ENCODE measurements at places on chromosomes 2 and 18.

- no peak for DNase-seq
These were observed 97.6 kb upstream of the TMEM178A start for GRCh38 chr2:39568116-39568515.

DNA sequence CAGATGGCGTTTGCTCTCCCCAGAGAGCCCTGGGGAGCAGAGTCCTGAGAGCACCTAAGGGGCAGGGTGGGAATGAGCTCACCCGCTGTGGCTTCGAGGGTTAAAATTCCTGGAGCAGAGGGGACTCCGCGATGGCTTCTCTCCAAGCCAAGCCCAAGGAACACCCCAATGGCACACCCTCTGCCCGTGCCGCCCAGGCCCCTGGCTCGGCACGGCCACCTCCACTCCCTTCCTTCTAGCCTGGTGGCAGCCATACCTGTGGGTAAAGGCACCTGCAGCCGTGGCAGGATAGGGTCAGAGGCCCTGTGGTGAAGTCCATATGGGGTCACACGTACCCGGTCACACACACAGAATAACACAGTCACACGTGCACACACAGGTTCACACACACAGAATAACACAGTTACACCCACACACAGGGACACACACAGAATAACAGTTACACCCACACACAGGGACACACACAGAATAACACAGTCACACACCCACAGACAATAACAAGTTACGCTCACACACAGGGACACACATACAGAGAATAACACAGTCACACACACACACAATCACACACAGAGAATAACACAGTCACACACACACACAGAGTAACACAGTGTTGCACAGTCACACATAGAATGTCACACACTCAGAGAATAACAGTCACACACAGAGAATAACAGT is 50.5 kb downstream of the RAMP1 start:
- DNase-seq: no peak

DNA sequence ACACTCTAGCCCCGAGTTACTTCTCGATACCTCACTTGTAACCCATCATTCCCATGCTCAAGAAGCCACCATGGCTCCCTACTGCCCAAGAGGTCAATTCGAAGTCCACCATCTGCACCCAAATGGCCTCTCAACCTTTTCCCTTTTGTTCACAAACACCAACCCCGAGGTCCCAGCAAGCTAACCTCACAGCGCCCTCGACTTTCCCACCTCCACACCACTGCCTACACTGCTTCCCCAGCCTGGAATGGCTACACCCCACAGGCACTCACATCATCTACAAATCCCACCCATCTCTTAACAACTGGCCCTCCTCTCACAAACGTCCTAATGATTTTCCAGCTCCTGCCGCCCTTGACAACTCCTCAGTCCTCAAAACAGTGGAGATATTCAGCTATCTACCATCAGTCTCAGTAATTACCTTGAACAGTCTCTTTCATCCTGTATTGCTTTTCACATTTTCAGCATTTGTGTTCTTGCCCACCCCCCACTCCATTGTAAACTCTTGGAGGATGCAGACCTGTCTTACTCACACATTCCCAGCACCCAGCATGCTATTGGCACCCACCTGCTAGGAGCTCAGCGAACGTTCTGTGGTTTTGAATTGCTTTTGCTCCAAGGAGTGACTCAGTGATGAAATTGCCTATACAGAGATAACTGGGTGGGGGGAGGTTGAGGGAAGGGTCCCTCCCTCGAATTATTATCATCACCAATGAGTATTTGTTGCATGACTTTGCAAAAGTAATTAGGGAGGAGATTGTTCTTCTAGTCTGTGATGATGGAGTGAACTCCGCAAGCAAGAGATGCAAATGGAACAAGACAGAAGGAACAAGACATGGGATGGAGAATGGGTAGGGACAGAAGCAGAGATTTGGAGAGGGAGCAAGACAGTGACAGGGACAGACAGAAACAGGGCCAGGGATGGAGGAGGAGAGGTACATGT is 106.8 kb downstream of the CYP26B1 start:
- DNase-seq: no peak

DNA sequence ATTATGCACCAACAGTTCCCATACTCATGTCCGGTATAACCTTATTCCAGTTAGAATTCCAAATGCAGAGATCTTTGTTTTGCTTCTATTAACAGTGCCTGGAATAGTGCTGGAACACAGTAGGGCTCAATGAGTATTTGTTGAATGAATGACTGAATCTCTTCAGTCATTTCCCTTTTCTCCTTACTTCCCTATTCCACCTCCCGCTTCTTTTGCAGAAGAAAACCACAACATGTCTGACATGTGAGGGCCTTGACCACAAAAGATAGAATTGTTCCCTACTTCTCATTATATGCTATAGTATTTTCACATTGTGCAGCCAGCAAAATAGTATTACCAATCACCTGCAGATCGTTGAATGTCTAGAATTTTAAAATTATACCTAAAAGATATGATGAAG is 19.5 kb upstream of the HNRNPLL start:
- DNase-seq: no peak

DNA sequence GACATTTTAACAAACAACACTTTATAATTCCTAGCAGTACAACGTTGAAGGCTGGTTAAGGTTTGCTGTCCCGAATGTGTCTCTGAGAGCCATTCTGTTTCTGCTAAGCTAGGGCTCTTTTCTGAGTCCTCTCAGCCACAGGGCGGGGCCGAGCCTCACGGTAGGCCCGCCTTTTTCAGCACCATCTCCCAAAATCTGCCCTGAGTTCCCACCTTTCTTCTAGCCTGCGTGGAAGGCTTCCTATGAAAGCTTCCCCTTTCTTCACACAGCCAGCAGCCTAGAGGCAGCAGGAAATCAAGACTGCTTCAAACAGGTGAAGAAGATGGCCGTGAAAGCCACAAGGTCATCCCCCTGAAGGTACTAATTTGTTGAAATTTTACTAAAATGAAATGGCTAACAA is 255.5 kb downstream of the CDH2 start:
- DNase-seq: no peak

GRCh38 chr2:11753886-11754699 is 7.7 kb downstream of the LPIN1 start:
- DNase-seq: no peak

DNA sequence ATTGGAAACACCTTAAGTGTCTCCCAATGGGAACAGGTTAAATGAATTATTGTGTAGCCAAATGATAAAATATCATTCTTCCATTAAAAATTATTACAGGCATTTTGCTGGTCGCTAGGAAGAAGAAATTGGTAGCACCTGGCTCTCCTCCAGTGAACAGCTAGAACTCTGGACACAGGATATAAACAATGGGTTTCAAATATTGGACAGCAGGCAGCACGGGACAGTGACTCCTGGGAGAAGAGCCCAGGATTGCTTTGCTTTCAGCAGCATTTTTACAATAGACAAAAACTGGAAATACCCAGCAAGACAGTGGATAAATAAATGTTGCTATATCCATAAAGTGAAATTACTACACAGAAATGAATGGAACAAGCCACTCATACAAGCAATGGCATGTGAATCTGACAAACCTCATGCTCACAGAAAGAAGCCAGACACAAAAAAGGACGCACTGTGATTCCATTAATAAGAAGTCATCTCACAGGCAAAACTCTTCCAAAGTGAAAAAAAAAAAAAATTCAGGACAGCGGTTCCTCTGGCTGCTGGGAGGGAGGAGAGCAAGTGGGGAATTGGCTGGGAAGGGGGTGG is 50.5 kb downstream of the LAMA1 start:
- no peak for DNase-seq

DNA sequence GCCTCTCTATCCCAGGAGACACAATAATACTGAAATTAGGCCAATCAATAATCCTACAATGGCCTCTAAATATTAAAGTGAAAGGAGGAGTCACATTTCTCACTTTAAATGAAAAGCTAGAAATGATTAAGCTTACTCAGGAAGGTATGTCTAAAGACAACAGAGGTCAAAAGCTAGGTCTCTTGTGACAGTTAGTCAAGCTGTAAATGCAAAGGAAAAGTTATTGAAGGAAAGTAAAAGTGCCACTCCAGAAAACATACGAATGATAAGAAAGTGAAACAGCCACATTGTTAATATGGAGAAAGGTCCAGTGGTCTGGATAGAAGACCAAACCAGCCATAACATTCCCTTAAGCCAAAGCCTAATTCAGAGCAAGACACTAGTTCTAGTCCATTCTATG is 9.5 kb downstream of the SESTD1 start:
- no peak for DNase-seq

DNA sequence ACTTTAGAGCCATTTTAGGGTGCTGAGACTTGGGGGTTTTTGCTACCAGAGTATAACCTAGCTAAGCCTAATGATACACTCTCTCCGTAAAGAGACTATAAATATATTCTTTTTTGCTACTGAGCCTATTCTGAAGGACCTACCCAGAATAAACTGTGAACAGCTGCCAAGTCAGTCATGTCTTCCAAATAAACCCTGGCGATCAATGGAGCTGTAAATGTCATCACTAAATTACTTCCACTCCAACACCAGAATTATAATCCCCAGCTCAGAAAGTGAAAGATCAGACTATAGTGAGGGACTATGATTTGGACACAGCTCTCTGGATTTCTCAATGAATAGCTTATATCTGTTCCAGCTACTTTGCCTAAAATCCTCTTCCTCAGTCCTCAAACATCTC is 178.9 kb downstream of the METTL4 start:
- DNase-seq: no peak

- no peak for DNase-seq
These were observed 40.5 kb downstream of the NHEJ1 start for GRCh38 chr2:219120082-219120481.

DNA sequence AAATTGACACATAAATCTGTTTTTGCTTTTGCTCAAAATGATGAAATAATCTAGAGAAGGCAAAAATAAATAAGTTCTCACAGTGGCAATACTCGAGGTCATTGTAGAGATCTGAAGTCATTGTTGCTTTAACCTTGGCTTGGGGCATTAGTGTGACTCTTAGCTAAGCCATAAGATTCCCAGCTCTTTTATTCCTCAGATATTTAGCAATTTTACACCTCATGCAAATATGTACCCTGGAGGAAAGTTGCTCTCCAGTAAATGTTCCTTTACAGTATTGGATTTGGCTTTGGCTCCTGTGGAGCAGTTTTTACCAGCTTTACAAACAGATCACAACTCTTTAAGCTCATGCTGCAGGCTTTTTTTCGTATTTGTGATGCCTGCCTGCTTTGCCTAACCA is 134.2 kb upstream of the NABP1 start:
- DNase-seq: no peak

DNA sequence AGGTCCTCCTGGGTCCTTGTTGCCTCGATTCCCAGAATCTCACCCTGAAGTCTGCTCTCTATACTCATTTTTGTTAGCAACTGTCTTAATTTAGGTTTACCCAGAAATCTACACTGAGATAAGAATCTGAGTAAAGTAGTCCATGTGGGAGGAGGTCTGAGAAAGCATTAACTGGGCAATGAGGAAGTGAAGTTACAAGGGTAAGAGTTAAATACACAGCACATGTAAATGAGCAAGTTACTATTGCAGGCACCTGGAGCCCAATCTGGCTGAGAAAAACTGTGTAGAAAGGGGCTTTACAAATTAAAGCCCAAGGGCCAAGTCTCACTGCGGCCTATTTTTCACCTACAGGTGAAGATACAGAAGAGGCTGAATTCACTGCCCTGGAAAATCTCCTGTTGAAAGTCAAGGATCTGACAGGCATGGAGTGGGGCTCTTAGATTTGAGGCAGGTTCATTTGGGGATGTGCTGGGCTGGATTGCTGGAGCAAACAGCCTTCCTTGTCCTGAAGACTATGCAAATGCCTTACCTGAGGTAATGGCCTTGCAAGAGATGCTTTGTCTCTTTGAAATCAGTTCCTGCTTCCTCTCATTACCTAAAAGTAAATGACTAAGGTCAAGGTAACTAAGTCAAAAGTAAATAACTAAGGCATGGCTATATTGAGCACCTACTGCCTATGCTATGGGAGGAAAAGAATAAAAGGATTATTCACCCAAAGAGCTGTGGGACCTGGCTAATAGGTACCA is 84.4 kb upstream of the DYNAP start:
- DNase-seq: no peak

DNA sequence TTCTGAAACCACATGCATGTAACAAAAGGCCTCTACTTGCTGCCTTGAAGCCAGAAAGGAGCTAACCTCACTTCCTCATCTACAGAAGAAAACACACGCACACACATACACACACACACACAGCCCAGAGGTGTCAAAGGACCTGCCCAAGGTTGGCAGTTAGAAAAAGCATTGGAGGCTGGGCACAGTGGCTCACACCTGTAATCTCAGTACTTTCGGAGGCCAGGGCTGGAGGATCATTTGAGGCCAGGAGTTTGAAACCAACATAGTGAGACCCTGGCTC is 125.9 kb upstream of the RNF152 start:
- no peak for DNase-seq

DNA sequence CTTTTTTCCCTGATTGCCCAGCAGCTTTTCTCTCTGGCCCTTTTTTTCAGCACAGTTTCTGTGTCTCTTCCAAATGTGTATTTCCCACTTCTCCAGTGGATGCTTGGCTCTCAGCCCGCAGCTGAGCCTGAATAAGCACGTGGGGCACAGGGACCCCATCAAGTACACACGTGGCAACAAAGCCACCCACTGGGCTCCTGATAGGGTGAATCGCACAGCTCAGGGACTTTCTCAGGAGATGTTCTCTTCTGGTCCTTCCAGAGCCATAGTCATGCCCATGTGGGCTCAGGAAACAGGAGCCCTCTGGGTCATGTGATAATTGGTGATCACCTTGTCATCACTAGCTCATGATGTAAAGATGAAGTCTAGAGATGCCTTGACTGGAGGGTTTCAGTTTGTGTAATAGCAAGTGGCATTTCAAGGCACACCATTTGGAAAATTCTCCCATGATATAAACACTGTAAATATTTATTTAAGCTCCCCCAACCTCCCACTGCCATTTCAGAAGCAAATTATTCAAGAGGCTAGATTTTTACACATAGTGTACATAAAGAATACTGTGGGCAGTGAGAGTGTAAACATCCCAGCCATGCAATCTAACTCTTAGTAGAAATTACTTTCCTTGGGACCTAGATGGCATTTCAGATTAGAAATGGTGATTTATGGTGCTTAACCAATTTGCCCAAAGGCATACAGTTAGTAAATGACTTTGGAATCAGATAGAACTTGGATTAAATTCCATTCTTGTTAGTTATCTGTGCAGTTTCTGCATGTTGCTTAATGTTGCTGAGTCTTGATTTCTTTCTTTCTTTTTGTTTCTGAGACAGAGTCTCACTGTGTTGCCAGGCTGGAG is 597.5 kb downstream of the SLC4A3 start:
- DNase-seq: no peak

DNA sequence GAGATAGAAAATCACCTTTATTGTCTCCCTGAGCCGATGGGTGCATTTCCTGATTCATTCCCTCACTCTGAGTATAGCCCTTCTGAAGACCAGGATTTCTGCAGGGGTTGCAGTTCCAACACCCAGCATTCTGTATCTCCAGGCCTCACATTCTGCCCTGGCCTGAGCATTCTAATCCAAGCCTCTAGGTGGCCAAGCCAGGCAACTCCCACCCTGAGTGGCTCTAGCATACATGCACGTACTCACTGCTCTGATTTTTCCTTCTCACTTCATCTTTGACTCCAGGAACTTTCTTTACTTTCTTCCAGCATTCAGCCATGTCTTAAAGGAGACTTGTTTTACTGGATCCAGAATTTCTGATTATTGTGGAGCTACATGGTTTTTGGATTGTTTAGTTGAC is 100.7 kb upstream of the STK39 start:
- no peak for DNase-seq

GRCh38 chr2:190981733-190982132 is 32.2 kb downstream of the STAT1 start:
- no peak for DNase-seq

- no peak for DNase-seq
These were observed 20.4 kb upstream of the PAPOLG start for GRCh38 chr2:60735496-60736250.

- DNase-seq: no peak
These were observed 248.7 kb downstream of the RNF152 start for GRCh38 chr18:61643884-61644647.
